ENCODE measurements at places on chromosomes 4 and X. TPM values are rescaled to one million over a fixed set of nuclear protein-coding genes. Genes with fewer than 3 reads are reported as not detected.
A peak's percentile ranks its signal among the peaks of the same experiment; 100 is the strongest.

GRCh38 chr4:169124661-169125060 lies 114.6 kb upstream of the CBR4 start:
- no peak overlapping the region for H3K27ac ChIP-seq
- H3K27me3 ChIP-seq, result no peaks in the 10 kb centered on the region
- DNase-seq, result no peak
- no peaks in the 10 kb centered on the region for H3K36me3 ChIP-seq

GRCh38 chrX:122422547-122422946 lies 761.5 kb upstream of the GRIA3 start:
- no peaks in the 10 kb centered on the region for H3K27me3 ChIP-seq
- H3K36me3 ChIP-seq, result no peaks in the 10 kb centered on the region
- H3K4me3 ChIP-seq, result no peak overlapping the region
- H3K27ac ChIP-seq, result no peak overlapping the region

DNA sequence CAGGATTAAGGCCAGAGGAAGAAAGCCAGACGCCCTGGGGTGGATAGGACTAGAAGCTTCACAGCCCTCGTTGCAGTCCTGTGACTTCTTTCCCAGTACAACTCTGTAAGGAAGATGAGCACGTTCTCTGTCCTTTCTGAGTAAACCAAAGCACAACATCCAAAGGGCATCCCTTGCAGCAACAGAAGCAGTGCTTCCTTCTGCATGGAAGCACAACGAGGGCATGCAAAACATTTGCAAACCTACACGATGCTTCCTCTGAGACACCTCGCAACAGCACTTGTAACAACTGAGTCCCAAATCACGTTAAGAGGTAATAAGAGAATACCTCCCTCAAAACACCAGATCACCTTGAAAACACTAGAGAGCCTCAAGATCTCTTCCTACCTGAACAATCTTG lies 335.7 kb upstream of the RASGEF1B start:
- no peaks in the 10 kb centered on the region for H3K4me1 ChIP-seq
- no peaks in the 10 kb centered on the region for H3K36me3 ChIP-seq
- no peaks in the 10 kb centered on the region for H3K27me3 ChIP-seq

DNA sequence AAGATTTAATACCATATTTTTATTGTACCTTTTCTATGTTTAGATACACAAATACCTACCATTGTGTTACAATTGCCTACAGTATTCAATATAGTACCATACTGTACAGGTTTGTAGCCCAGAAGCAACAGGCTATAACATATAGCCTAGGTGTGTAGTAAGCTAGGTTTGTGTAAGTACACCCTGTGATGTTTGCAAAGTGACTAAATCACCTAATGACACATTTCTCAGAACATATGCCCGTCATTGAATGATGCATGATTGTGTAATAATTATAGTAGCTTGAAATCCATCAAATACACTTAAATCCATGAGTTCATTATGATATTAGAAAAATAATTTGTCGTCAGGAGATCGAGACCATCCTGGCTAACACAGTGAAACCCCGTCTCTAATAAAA lies 30.8 kb downstream of the GAB3 start:
- H3K4me1 ChIP-seq, result no peaks in the 10 kb centered on the region
- no peak overlapping the region for H3K27ac ChIP-seq
- H3K36me3 ChIP-seq, result no peaks in the 10 kb centered on the region
- DNase-seq, result no peak

GRCh38 chr4:600166-600565 lies 24.1 kb upstream of the TMEM271 start:
- H3K4me1 ChIP-seq, result no peaks in the 10 kb centered on the region
- DNase-seq, result no peak
- H3K4me3 ChIP-seq, result no peak overlapping the region
- no peaks in the 10 kb centered on the region for H3K27me3 ChIP-seq
- no peak overlapping the region for H3K27ac ChIP-seq
- no peaks in the 10 kb centered on the region for H3K36me3 ChIP-seq

- H3K4me3 ChIP-seq, result no peak overlapping the region
- H3K27ac ChIP-seq, result no peak overlapping the region
- no peak for DNase-seq
- no peaks in the 10 kb centered on the region for H3K4me1 ChIP-seq
- H3K36me3 ChIP-seq, result no peaks in the 10 kb centered on the region
Measured at GRCh38 chr4:74950200-74950599, 17.3 kb downstream of the PARM1 start.

- no peaks in the 10 kb centered on the region for H3K36me3 ChIP-seq
- no peak overlapping the region for H3K4me3 ChIP-seq
- H3K27me3 ChIP-seq, result no peaks in the 10 kb centered on the region
- H3K27ac ChIP-seq, result no peak overlapping the region
- DNase-seq, result no peak
Measured at GRCh38 chr4:140057701-140058100, 96.3 kb downstream of the MAML3 start.

DNA sequence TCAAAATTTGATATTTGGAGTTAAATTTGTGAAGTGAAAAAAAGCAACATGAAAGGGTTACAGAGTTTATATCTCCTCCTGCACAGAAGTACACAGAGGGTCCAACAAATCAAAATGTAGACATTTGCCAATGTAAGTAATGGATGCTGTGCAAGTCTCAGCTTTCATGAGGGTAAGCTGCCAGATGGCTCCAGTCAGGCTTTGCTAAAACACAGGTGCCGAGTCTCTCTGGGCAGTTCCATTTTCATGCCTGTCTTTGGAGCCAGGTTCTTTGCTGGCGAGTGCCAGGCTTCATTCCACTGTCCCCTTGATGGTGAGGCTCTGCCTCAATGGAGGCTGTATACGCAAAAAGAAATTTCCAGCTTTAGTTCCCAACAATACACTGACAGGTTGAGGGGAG lies 27.9 kb downstream of the SLC4A4 start:
- H3K27me3 ChIP-seq, result no peaks in the 10 kb centered on the region
- H3K4me3 ChIP-seq, result no peak overlapping the region
- no peak for DNase-seq
- no peaks in the 10 kb centered on the region for H3K4me1 ChIP-seq

DNA sequence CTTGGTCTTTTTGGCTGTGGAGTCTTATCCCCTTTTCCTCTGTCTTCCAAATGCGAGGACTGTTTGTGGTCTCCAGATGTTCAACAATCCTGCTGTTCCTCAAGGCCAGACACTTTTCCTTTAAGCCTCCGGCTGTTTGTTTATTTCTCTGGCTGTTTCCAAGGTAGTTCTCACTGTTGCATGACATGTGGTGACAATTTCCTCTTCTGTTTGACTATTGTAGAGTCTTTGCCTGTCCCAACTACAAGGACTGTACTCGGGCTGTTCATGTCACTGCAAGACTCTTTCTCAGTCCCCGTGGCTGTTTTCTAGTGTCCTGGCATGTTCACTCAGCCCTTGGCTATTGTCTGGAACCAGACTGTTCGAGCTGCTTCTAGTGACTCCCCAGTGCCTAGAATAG lies 50.6 kb downstream of the ZNF157 start:
- no peak for DNase-seq
- H3K36me3 ChIP-seq, result no peaks in the 10 kb centered on the region
- H3K27me3 ChIP-seq, result no peaks in the 10 kb centered on the region
- H3K4me3 ChIP-seq, result no peak overlapping the region
- no peak overlapping the region for H3K27ac ChIP-seq

- DNase-seq, result no peak
- H3K27ac ChIP-seq, result no peak overlapping the region
- H3K36me3 ChIP-seq, result no peaks in the 10 kb centered on the region
- no peaks in the 10 kb centered on the region for H3K4me1 ChIP-seq
- H3K27me3 ChIP-seq, result no peaks in the 10 kb centered on the region
Measured at GRCh38 chrX:105063743-105064142, 156.8 kb downstream of the TEX13A start.

- DNase-seq, result peak; percentile 36
- H3K27me3 ChIP-seq, result no peaks in the 10 kb centered on the region
- H3K36me3 ChIP-seq, result no peaks in the 10 kb centered on the region
- no peaks in the 10 kb centered on the region for H3K4me1 ChIP-seq
- peak overlapping the region; percentile 75 for H3K27ac ChIP-seq
Measured at GRCh38 chr4:153538487-153539357, 72.6 kb downstream of the TMEM131L start.

- H3K4me3 ChIP-seq, result no peak overlapping the region
- no peaks in the 10 kb centered on the region for H3K27me3 ChIP-seq
- no peaks in the 10 kb centered on the region for H3K4me1 ChIP-seq
- no peak for DNase-seq
Measured at GRCh38 chr4:3198906-3199305, 50.1 kb upstream of the MSANTD1 start.

GRCh38 chrX:69319376-69319775 lies 154.1 kb upstream of the PJA1 start:
- no peak overlapping the region for H3K4me3 ChIP-seq
- no peaks in the 10 kb centered on the region for H3K4me1 ChIP-seq
- no peak overlapping the region for H3K27ac ChIP-seq
- H3K27me3 ChIP-seq, result no peaks in the 10 kb centered on the region

DNA sequence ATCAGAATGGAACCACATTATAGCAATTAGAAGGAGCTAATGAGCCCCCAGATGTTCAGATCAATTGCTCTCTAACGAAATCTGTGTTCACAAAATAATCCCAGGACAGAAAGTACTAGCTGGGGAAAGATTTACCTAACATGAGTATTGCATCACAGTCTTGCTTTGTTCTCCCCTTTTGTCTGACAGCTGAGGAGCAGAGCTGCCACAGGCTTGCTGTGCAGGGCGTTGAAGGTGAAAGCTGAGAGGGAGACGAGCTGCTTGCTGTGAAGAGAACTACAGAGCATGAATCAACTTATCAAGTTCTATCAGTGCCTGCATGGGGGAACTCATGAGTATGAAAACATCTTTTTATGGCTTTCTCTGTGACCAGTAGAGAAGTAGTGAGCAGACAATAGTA lies 441.2 kb downstream of the CENPC start:
- no peaks in the 10 kb centered on the region for H3K4me1 ChIP-seq
- H3K27me3 ChIP-seq, result no peaks in the 10 kb centered on the region
- no peaks in the 10 kb centered on the region for H3K36me3 ChIP-seq
- DNase-seq, result no peak

GRCh38 chr4:173529477-173530325 lies at the start of gene HAND2:
Gene HAND2 (minus strand): TSS chr4:173530229. CDS start chr4:173529289, 940 bp downstream.
- H3K4me3 ChIP-seq, result peak within 1 kb of the TSS; percentile 81
- H3K4me1 ChIP-seq, result no peaks in the 10 kb centered on the region
- H3K27me3 ChIP-seq, result no peaks in the 10 kb centered on the region
- H3K27ac ChIP-seq, result peak within 1 kb of the TSS; percentile 99
- DNase-seq, result peak; percentile 96

DNA sequence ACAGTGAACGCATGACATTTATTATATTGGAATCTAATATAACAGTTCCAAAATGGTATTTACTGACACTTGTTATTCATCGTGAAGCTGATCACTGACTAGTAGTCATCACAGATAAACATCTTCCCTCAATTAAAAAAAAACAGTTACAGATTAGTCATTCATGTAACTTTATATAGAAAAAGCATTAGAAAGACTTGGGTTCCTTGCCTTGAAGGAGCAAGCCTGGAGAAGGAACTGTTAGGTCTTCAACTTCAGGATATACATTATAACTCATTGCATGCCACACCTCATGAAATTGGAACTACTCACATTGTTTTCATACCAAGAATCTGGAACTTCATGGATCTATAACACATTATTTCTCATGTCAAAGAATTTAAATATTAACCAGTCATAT lies 317.7 kb downstream of the CCSER1 start:
- no peak overlapping the region for H3K27ac ChIP-seq
- no peak overlapping the region for H3K4me3 ChIP-seq
- H3K36me3 ChIP-seq, result no peaks in the 10 kb centered on the region
- no peak for DNase-seq
- no peaks in the 10 kb centered on the region for H3K4me1 ChIP-seq

DNA sequence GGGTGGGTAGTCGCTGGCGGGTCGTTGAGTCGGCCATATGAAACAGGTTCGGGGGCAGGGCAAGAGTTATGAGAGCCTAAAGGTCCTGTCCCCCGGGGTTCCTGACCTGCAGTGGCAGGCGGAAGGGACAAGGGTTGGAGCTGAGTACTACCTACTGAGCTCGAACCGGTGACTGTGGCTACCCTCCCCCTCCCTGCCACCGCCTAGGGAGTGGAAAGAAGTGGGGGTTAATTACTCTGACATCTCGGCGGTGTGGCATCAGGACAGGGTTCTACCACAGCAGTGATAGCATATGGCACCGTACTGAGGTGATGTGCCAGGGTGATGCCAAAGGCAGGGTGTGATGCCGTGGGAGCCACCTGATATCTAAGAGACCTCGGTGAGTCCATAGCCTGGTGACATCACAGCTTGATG lies 307 bp downstream of the ATG4A start:
- H3K27ac ChIP-seq, result no peak overlapping the region
- H3K4me3 ChIP-seq, result peak overlapping the region; percentile 36
- H3K27me3 ChIP-seq, result no peaks in the 10 kb centered on the region
- no peaks in the 10 kb centered on the region for H3K36me3 ChIP-seq
- no peaks in the 10 kb centered on the region for H3K4me1 ChIP-seq

GRCh38 chr4:26452565-26453531 lies 37.4 kb downstream of the CCKAR start:
- no peak overlapping the region for H3K27ac ChIP-seq
- no peak overlapping the region for H3K4me3 ChIP-seq
- no peaks in the 10 kb centered on the region for H3K4me1 ChIP-seq
- no peaks in the 10 kb centered on the region for H3K36me3 ChIP-seq
- no peaks in the 10 kb centered on the region for H3K27me3 ChIP-seq
- DNase-seq, result no peak

DNA sequence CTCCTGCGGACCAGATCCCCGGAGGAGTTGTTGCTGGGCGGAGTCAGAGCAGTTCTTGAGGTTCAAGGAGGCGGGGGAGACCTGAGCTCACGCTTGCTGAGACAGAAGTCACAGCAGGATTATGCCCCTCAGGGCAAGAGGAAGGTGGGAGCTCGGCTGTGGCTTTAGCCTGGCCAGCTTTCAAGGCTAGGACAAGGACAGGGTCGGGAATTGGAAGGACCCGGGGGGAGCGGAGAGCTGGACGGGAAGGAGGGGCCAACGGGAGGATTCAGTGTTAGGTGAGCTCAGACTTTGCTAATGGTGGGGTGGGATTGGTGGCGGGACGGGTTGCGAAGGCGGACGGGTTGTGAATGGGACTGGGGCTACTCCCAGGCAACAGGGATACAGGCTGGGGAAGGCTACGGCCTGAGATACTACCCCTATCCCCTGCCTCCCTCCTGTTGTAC lies at the start of gene RIBC1:
Gene RIBC1 (plus strand): TSS at position 13 of the 446 bp plus-strand sequence. CDS start 3,404 bp downstream, outside the sequence.
- peaks cover 10% of the 10 kb centered on the region for H3K4me1 ChIP-seq
- DNase-seq, result no peak
- H3K27me3 ChIP-seq, result no peaks in the 10 kb centered on the region

The PRR32 gene
- not detected for total RNA-seq

The OPHN1 gene
- 4.6 TPM for total RNA-seq

The RUFY3 gene
- total RNA-seq, result 137 TPM

The DRP2 gene
- total RNA-seq, result 4.7 TPM

The GRIA2 gene
- 64.5 TPM for total RNA-seq

The SLITRK4 gene
- not detected for total RNA-seq

The PPP2R2C gene
- total RNA-seq, result 2.9 TPM

The GEMIN8 gene
- total RNA-seq, result 42.5 TPM

The TLL1 gene
- total RNA-seq, result 9.7 TPM

The TMEM165 gene
- 145 TPM for total RNA-seq

The UGT2A3 gene
- not detected for total RNA-seq

The AGTR2 gene
- not detected for total RNA-seq

All from uterus (tissue), 4 donors.